Tibial nerve (tissue), 4 donors: ENCODE measurements at places on chromosomes 3 and 15. TPM values are rescaled to one million over a fixed set of nuclear protein-coding genes. Genes with fewer than 3 reads are reported as not detected.

HCLS1 gene
- 99.3 TPM for total RNA-seq

SCN11A gene
- 0.30 TPM for total RNA-seq

ZNF660 gene
- 3.7 TPM for total RNA-seq

CPN2 gene
- not detected for total RNA-seq

MELTF gene
- 3.3 TPM for total RNA-seq

COX17 gene
- total RNA-seq: 40.8 TPM

SERPINI1 gene
- 1.5 TPM for total RNA-seq
